ENCODE measurements at places on chromosomes 12 and 14.

DNA sequence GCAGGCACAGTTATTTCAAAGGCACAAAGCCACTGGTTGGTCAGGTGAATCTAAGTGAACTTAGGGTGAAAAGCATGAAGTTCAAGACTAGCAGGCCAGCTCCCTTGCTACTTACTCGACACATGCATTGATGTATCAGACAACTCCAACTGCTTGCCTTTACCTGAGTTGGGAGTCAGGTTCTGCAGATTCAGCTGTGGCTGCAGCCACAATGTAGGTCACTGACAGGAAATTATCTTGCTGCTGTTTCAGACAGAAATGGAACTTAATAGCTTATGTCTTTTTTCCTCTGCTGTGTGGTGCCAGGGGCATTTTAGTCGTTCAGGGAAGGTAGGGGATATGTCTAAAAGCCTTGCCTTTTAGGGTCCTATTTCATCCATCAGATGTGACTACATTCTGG, 125.6 kb upstream of the RPH3A start:
- no peak for DNase-seq

- no peak for DNase-seq
Measured at GRCh38 chr14:68394118-68394763, 398.6 kb downstream of the ZFP36L1 start.

DNA sequence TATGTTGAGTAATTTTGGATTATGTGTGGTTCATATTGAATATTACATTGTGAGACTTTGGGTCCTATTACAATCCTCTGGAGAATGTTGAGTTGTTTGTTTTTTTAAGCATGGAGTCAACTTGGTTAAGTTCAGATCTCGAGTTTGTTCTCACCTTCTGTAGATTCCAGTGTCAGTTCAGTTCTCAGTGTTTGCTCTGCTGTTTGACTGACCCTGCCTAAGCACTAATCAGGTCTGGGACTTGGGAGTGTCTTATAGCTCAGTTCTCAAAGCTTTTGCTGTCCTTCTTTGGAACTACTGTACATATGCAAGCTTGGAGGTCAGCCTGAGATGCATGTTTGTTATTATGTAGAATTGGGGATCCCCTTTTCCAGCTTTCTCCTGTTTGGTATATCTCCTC, 63.1 kb downstream of the DIP2B start:
- no peak for DNase-seq

DNA sequence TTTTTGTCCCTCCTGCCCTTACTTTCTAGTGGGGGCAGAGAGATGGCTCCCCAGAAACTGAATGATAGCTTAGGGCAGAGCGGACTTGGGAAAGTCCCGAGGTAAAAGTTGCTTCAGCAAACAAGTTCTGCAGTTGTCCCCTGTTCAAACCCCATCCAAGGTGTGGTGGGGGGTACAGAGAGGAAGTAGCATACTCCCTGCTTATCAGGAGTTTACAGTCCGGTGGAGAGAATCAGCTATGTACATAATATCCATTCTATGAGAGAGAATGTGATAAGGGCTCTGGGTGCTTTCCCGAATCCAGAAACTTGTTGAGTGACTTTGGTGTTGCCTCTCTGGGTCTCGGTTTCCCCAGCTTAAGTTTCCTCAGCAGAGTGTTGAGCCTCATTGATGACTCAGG, 40.4 kb upstream of the VRK1 start:
- no peak for DNase-seq

DNA sequence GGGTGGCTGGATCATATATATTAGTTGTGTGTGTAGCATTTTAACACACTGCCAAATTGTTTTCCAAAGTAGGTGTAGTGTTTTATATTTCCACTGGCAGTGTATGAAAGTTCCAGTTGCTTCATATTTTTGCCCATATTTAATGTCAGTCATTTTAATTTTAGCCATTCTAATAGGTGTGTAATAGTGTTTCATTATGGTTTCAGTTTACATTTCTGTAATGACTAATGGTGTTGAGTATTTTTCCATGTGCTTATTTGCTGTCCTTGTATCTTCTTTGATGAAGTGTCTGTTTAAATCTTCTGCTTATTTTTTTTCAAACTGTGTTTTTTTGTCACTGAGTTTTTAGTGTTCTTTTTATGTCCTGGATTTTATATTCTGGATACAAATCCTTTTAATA, 8.7 kb downstream of the TBC1D15 start:
- DNase-seq, result no peak

DNA sequence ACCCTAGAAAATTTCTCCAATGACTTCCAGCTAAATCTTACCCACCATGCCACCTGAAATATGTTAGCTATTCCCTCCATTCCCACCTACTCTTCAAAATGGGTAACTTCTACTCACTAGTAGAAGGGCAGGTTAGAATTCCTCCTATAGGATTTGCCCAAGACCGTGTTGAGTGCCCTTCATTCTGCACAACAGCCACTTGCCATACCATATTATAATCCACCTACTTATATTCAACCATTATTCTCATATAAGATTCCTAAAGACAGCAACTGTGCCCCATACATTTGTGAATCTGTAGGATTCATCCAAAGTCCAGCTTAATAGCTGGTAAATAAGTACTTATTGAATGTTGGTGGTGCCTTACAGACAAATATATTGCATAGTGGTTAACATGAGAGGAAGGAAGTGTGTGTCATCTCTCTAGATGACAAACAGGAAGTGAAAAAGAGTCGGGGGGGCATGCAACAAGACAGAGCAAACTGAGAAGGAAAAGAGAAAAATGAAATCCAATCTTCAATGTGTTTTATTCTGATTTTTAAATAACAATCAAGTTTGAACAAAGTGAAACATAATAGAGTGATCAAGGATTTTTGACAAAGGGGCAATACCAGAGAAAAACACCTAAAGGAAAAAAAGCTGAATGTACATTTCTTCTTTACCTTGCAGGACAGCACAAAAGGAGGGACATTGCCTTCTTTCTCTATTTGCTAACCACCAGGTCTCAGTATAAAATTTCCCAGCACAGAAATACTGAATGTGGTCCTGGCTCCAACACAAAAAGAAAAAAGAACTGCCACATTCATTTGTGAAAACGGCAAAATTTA, 389.3 kb upstream of the USP15 start:
- no peak for DNase-seq

GRCh38 chr12:123395236-123395635, 11.3 kb downstream of the KMT5A start:
- no peak for DNase-seq

- no peak for DNase-seq
Measured at GRCh38 chr12:119115296-119115905, 63.3 kb upstream of the HSPB8 start.

DNA sequence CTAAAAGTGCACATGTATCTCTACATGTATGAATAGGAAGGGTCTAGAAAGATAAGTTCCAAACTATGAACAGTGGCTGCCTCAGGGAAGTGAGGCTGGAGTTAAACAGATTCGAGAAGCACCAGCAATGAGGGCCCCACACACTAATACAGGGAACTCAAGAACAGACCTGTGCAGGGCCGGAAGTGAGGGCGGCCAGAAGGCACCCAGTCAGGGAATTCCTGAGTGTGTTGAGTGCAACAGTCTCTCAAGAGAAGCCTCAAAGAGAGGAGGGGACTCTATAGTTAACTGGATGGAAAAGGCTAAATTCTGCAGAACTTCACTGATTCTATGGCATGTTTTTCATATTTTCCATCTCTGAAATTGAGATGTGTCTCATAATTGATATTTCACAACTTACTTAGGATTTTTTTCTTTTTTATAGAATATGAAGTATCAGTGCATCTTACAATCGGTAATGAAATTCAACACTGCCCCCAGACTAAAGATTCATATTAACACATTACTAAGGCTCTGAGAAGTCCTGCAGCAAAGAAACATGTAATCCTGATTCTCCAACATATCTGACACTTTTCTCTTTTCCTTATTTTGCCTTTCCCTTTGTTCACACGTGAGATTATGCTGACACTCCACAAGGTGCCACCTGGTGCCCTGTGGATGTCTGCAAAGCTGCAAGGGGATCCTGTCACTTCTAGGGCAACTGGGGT, 61.3 kb downstream of the CHGA start:
- DNase-seq, result no peak

DNA sequence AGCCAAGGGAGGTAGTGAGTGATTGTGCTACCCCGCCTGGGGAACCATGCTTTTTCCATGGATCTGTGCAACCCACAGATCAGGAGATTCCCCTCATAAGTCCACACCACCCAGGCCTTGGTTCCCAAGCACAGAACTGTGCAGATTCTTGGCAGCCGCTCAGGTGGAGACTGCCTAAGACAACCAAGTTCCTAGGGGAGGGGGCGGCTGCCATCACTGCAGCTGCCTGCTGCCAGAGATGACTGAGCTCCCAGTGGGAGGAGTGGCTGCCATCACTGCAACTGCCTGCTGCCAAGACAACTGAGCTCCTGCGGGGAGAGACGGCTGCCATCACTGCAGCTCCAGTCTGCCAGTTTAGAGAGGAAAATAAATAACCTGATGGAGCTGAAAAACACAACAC, 138.3 kb upstream of the GARIN2 start:
- DNase-seq, result no peak

DNA sequence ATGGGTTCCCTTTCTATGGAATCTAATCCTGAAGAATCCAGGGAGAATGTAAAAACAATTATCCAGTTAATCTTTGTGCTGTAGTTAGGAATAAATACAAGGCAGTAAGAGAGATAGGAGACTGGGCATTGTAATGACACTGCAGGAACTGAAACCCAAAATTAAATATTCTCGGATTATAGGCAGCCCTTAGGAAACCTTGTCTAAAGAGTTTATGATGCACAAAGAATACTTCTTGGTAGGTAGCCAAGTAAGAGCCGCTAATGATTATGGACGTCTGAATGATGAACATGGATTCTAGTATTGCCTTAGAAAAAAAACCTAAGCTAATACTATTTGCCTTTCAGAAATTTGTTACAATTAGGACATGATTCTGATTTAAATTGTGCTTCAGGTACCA, 165.4 kb upstream of the LRIG3 start:
- no peak for DNase-seq

DNA sequence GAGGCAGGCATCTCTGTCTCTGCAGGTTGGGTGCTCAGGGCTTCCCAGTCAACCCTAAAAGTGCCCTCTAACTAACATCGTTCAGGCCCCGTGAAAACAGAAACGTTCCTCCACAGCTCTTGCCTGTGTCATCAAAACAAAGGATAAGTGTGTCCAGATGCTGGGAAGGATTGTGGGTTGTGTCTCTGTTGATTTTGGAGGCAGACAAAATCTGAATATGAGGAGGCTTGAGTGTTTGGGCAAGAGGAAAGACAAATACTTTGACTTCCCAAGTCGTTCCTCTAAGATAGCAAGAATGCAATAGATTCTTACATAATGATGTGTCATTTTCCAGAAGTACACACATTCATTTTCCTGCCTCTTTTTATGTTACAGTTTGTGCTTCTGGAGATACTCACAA, 52.9 kb downstream of the SERPINA3 start:
- no peak for DNase-seq

- no peak for DNase-seq
Measured at GRCh38 chr12:57842342-57843294, 3.9 kb downstream of the CTDSP2 start.

- no peak for DNase-seq
Measured at GRCh38 chr14:25011095-25011494, 38.9 kb downstream of the STXBP6 start.

DNA sequence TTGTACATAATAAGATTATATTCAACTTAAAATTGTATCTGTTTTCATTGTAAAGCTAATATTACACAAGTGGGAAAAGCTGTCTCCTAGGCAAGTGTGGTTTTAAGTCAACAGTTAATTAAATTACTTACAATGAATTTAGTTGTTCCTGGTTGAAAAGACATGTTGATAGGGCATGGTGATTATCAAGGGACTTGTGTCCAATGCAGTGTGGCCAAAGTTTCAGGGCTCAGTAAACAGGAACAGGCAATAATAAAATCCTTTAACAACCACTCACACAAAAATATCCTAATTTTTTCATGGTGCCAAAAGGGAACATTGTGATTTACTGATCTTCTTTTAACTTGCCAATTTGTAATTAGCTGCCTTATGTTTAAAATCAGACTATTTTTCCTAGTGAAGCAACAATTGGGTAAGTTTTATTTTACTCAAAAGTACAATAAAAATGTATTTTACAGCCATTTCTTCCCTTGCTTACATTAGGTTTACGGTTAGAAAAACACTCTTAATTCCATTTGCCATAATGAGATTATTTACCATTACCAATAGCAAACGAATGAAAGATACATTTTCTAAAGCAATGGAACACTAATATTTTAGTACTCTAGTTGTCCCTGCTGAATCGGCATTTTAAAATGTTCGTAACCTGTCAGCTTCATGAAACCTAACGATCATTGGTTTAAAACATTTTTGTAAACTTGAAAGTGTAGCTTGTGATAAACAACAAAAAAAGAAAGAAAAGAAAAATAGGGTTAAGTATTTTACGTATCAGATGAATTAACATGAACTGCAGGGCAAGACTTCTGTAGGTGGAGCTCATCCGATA, 1.8 kb upstream of the WNK1 start:
- DNase-seq, result no peak

- DNase-seq, result no peak
Measured at GRCh38 chr12:4849115-4849541, 60.6 kb upstream of the KCNA1 start.

DNA sequence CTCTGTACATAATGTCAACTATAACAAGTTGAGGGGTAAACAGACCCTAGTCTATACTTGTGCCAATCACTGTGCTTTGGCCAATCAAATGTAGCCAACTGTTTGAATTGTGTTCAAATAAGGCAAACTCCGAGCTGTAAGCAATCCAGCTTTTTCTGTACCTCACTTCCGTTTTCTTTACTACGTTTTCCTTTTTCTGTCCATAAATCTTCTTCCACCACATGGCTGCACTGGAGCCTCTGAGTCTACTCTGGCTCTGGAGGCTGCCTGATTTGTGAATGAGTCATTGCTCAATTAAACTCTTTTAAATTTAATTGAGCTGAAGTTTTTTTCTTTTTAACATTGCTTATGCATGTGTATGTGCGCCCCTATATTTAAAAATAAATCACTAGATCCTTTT, 29.7 kb downstream of the CLEC1A start:
- no peak for DNase-seq

GRCh38 chr12:110281549-110282299, 677 bp downstream of the ATP2A2 start:
- DNase-seq, result peak; percentile 63

DNA sequence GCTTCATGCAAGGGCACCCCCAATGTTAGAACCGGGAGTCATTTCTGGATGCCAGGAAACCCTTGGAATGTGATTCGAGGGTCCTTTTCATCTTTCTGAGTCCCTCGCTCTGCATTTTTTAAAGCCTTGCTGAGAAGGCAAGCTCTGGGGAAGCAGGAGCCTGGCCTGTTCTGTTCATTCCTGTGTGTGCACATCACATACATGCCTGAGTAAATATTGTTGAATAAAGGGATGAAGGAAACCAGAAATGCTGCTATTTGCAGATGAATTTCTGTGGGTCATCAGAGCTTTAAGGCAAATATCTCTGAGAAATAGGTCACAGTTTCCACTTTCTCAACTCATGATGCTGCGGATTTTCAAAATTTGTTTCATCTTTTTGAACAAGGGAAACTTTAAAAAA, 170.1 kb downstream of the PAH start:
- DNase-seq, result no peak

Measured in activated B cell treated with CpG ODN at 0.5 μM for 24 hours (primary cell).